ENCODE measurements at places on chromosomes 11 and 22.

DNA sequence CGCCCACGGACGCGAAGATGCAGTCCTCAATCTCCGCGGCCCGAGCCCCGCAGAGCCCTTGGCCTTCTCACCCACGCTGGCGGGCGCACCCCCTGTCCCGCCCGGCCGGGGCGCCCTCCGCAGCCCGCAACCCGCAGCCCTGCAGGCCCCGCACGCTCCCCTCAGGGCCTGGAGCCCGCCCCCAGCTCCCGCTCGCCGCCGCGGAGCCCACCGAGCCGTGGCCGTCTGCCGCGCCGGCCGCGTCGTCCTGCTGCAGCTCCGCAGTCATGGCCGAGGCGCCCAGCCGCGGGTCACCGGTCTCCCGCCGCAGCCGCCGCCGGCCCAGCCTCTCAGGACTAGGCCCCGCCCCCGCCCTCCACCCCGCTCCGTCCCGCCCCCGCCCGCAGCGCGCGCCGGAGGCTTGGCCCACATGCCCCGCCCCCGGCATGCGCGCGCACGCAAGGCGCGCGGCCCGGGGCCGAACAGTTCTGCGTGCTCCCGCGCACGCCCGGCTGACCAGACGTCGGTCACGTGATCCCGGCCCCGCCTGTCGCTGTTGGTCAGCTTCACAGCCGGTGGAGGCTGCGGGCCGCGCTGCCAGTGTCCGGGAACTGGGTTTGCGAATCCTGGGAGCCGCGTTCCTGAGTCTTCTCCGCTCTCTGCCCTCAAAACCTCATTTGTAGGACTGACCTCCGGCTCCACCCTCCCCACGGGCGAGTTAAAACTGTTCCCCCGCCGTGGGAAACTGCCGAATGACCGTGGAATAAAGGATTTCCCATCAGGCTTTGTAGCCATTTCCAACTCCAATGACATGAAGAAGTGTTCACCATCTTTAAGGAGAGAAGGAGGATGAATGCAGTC, at the start of gene USP28:
Gene USP28, minus strand, starts transcription at position 339 of the 840 bp plus-strand sequence. Its CDS starts 71 bp downstream, at position 268.
- peak; percentile 88 for DNase-seq

GRCh38 chr11:20260307-20260706, 100.0 kb upstream of the DBX1 start:
- no peak for DNase-seq

GRCh38 chr11:11522591-11522990, 99.2 kb downstream of the GALNT18 start:
- DNase-seq: no peak

DNA sequence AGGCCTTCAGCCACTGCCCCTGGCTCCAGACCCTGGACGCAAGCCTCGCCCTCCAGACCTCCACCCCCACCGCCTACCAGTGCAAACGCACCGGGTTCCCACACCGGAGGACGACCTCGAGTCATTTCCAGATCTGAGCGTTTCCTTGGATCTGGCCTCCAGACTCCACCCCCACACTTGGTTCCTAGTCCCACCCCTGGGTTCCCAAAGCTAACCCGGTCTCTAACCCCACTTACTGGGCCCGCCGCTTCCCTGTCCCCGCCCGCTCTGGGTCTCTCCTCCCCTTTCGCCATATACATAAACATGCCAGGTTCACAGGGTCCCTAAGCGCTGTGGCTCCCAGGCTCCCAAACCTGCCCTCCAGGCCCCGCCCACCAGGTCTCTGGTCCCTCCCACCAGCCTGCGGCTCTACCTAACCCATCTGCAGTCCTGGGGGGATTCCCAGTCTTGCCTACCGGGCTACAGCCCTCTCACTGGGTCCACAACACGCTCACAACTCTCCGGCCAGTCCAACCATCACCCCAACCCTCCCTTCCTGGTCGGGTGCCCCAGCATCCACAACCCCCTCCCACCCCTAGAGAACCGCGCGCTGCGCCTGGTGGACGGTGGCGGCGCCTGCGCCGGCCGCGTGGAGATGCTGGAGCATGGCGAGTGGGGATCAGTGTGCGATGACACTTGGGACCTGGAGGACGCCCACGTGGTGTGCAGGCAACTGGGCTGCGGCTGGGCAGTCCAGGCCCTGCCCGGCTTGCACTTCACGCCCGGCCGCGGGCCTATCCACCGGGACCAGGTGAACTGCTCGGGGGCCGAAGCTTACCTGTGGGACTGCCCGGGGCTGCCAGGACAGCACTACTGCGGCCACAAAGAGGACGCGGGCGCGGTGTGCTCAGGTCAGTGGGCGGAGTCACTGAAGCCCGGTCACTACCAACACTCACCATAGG, 36.7 kb downstream of the CD6 start:
- DNase-seq: no peak

GRCh38 chr11:75275581-75275980, 35.0 kb downstream of the TPBGL start:
- DNase-seq: no peak

GRCh38 chr22:37659897-37660708, 1.6 kb downstream of the PDXP start:
- no peak for DNase-seq

All from GM19239 (cell line).